Naive thymus-derived CD4-positive, alpha-beta T cell (primary cell): ENCODE measurements at places on chromosomes 16 and 17. TPM values are rescaled to one million over a fixed set of nuclear protein-coding genes. Genes with fewer than 3 reads are reported as not detected.

Gene PAGR1
- 54.0 TPM for polyA plus RNA-seq

Gene HLF
- polyA plus RNA-seq: not detected

Gene MT1G
- polyA plus RNA-seq: not detected

Gene IL34
- polyA plus RNA-seq: not detected

Gene TNFSF13
- 1.1 TPM for polyA plus RNA-seq

Gene CDH5
- not detected for polyA plus RNA-seq

Gene MPHOSPH6
- 15.6 TPM for polyA plus RNA-seq

Gene C1QL1
- not detected for polyA plus RNA-seq

Gene ABCC3
- polyA plus RNA-seq: not detected

DNA sequence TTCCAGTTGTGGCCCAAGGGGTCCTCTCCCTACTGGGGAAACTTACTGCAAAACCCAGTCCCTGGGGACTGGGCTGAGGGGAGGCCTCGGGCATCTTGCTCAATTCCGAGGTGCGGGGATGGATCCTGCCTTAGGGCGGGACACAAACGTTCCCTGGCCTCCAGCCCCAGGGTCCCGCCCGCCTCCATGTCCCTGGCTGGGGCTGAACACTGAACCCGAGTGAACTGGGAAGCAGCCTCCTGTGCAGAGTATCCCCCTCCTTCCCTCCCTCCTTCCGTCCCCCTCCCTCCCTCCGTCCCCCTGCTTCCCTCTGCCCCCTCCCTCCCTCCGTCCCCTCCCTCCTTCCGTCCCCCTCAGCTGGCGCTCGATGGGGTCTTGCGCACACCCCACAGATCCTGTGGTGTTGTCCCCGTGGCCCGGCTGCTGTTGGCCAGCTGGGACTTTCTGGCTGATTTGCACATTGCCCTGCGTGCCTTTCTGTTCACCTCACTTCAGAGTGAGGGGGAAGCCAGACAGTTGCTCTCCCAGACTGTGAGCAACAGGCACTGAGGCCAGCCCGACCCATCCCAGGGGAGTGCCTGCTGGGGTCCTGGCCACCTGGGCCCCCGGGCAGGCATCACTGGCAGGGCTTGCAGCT lies 5.5 kb downstream of the TRAF7 start:
- no peak for DNase-seq

DNA sequence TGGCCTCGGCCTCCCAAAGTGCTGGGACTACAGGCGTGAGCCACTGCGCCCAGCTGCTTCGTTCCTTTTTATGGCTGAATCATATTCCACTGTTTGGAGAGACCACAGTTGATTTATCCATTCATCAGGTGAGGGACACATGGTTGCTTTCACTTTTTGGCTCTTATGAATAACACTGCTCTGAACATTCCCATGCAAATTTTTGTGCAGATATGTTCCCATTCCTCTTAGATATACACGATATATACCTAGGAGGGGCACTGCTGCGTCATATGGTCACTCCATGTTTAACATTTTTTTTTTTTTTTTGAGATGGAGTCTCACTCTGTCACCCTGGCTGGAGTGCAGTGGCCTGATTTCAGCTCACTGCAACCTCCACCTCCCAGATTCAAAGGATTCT lies 13.9 kb upstream of the GLIS2 start:
- DNase-seq: no peak

- DNase-seq: no peak
Observed at GRCh38 chr17:72405662-72406230, 284.9 kb downstream of the SOX9 start.

DNA sequence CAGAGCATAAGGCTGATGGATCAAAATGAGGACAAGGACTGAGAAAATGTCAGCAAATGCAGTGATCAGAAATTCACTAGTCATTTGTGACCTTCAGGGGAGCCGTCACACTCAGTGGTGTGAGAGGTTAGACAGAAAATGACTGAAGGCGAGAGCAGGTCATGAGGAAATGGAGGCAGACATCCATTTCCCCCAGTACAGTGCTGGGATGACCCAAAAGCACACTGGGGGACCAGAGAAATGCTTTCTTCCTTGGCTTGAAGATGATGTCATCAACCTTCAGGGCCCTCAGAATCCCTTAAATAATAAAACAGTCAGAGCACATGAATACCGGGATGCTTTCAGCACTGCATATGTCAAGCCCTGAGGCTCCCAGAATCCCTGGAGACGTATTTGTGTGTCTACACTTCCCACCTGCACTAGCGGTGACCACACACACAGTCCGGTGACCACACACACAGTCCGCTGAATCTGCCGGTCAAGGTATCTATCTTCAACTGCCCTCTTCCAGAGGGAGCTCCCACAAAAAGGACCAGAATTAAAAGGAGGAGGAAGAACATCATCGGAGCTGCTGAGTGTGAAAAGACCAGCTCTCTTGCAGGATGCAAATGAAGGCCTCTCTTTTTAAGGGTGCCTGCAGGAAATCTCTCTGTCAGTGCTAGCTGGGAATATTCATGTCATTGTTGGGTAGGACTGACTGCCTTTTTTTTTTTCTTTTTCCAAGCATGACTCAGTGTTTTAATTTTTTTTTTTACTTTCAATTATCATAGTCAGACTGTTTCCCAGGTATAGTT lies 8.2 kb downstream of the UBE2O start:
- no peak for DNase-seq

- no peak for DNase-seq
Observed at GRCh38 chr17:39852239-39852638, 11.9 kb downstream of the IKZF3 start.

DNA sequence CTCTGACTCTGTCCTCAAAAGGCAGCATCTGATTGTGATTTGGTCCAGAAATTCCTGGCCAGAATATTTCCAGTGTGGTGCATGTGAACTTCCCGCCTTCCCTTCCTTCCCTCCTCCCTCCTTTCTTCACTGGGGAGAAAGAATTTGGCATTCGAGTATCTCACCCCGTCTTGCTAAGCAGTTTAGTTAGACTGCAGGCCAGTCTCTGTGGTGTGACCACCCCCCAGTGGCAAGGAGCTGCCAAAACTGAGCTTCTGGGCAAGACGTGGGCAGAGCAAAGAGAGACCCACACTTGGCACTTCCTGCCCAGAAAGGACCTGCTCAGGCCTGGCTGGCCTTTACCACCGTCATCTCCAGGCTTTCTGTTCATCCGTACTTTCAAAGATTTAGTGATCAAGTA lies 36.4 kb downstream of the SNX20 start:
- peak; percentile 48 for DNase-seq

- no peak for DNase-seq
Observed at GRCh38 chr17:51486091-51486490, 225.7 kb downstream of the UTP18 start.

- no peak for DNase-seq
Observed at GRCh38 chr17:81097943-81098308, 63.0 kb downstream of the BAIAP2 start.

DNA sequence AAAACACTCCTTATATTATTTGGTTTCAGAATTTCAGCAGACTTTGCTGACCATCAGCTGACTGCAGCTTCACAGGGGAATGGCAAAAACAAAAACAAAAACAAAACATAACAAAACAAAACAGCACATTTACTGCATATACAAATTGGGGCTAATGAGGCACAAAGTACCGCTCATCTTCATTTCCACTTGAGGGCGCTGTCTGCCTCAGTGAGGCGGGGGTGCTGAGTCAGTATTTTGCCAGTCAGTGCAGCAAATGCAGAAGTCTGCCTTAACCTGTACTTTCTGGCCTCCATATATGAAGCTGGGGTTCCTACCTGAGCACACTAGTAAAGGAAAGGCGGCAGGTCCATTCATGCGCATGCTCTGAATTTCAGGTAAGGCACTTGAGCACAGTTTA lies 13.5 kb upstream of the DYNLRB2 start:
- peak; percentile 5 for DNase-seq

GRCh38 chr17:5705876-5706576 lies 121.7 kb upstream of the NLRP1 start:
- DNase-seq: no peak

DNA sequence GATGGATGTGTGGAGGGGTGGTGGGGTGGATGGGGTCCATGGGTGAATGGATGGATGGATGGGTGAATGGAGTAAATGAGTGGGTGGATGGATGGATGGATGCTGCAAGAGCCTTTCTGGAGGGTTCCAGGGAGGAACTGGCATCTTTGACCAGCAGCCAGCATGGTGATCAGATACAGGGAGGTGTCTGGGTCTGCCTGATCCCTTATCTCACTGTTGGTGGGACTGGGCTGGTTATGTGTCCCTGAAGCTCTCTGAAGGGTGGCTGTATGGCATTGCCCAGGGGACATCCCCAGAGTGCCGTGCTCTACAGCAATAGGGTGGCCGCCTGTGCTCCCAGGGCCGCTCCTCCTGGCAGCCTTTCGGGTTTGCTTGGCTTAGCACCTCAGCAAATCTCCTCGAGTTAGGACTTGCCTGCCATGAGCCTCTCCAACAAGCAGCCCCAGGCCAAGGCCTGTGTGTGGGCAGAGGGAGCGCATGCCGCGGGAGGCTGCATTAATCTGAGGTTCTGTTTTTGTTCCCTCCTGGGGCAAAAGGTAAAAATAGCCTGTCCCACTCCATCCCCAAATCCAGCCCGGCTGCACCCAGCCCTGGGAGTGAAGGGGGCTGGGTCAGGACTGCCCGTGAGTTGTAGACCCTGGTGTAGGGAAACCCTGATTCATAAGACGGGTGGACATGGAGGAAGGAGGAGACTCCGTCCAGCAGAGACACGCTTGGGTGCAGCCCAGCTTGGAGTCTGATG lies 165.4 kb downstream of the SEC14L1 start:
- no peak for DNase-seq

DNA sequence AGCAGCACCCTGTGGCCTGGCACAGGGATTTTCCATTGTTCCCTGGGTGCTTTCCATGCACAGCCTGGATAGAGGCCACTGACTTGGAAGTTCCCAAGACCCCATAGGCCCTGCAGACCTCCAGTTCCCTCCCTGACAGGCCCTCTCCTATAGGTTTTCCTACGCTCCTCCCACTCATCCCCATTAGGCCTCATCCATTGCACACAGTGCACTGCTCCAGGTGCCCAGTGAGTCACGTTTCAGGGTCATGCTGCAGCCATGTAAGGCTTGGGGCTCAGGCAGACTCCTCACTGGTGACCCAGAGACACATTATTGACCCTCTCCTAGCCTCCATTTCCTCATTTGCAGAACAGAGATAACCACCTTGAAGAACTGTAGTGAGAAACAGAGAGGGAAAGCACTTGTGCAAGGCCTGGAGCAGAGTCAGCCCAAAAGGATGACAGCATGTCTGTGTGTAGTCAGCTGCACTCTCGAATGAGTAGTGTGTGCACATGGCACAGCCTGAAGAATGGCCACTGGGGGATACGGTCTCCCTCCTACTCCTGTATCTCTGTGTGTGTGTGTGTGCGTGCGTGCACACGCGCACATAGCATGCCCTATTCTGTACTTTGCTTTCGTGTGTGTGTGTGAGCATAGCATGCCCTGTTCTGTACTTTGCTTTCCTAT lies 26.8 kb downstream of the DRC3 start:
- no peak for DNase-seq

DNA sequence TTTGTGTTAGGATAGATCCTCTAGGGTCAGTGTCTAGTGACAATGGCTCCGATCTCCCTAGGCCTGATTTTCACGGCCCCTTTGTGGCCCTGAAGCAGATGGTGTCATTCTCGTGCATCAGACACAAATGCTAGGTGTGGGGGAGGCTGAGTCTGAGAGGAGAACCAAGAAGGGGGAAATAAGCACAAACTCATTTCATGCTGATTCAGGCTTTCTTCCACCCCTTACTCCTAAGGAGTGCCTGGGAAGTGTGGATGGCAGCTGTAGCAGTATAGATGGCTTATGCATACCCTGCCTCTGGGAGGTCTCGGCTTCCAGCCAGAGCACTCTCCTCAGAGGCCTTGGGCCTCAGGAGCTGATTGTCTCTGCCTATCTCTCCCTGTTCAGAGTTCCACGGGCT lies 1.8 kb upstream of the WNK4 start:
- DNase-seq: no peak

GRCh38 chr17:82292251-82293154 lies 19.0 kb upstream of the CSNK1D start:
- peak; percentile 76 for DNase-seq

GRCh38 chr17:12794919-12795532 lies 5.7 kb downstream of the ARHGAP44 start:
- DNase-seq: no peak

DNA sequence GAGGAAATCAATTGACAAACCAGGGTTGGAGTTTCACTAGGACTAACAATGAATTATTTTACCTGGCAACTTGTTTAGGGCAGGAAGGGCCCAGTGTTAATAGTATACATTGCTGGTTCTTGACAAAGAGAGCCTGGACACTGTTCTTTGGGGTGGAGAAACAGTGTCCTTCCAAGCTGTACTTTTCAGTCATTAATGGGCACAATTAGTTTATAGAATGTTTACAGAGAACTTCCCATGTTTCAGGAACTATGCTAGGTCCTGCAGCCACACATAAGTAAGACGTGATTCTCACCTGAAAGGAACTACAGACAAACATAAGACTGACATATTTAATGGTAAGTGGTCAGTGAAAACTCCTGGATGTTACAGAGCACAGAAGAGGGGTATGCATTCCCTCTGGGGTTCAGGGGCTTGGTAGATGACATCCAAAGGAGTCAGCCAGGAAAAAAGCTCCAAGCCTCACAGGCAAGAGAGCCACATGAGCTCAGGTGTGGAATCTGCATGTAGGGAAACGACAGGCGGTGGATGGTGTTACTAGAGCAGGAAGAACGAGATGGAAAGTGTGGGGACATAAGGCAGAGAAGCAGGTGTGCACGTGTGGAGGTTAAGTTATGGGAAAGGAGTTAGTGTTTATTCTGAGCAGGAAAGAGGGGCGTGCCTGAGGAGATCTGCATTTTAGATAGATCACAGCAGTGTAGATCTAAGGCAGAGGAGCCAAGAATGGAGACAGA lies 3.8 kb upstream of the DYNLL2 start:
- no peak for DNase-seq

GRCh38 chr17:77861981-77862645 lies 96.4 kb upstream of the TNRC6C start:
- DNase-seq: no peak

DNA sequence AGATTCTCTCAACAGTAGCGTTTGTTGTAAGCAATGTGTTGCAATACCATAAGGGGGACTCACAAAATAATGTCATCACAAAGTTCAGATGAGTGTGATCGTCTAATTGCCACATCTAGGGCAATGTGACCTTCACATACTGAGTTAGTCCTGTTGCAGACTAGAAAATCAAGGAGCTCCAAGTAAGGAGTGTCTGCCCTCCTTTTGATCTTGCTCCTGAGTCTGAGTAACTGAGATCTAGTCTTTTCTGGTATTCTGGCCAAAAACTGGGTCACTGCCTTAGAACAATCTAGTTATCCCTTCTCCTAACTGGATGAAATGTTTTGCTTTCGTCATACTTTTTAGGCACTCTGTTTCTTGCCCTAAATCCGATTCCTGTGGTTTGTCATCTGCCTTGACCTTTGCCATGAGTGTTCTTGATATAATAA lies 712.1 kb downstream of the CDH11 start:
- DNase-seq: no peak

GRCh38 chr16:24508614-24509013 lies 30.8 kb upstream of the RBBP6 start:
- DNase-seq: no peak

- DNase-seq: no peak
Observed at GRCh38 chr17:66849851-66850580, 15.1 kb downstream of the CACNG5 start.

GRCh38 chr16:3157229-3158025 lies 22.6 kb downstream of the ZNF213 start:
- peak; percentile 68 for DNase-seq
